ENCODE measurements at places on chromosomes 1 and 21.
A peak's percentile ranks its signal among the peaks of the same experiment; 100 is the strongest.

GRCh38 chr1:160776178-160776577, 19.8 kb upstream of the LY9 start:
- DNase-seq: no peak

GRCh38 chr1:68151690-68152089, 80.6 kb downstream of the WLS start:
- no peak for DNase-seq

DNA sequence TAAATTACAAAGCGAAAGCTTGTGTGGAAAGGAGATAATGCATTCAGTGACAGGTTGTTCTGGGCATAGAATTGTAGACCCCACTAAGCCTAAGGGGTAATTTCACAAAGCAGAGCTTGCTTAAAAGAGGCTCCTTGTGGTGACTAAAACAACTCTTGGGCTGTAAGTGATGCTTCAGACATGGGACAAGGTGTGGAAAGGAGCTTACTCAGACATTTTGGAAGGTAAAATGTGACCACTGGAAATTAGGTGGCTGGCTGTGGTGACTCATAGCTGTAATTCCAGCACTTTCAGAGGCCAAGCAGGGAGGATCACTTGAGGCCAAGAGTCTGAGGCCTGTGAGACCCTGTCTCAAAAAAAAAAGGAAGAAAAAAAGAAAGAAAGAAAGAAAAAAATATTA, 51.1 kb upstream of the LRRC8C start:
- DNase-seq: no peak

DNA sequence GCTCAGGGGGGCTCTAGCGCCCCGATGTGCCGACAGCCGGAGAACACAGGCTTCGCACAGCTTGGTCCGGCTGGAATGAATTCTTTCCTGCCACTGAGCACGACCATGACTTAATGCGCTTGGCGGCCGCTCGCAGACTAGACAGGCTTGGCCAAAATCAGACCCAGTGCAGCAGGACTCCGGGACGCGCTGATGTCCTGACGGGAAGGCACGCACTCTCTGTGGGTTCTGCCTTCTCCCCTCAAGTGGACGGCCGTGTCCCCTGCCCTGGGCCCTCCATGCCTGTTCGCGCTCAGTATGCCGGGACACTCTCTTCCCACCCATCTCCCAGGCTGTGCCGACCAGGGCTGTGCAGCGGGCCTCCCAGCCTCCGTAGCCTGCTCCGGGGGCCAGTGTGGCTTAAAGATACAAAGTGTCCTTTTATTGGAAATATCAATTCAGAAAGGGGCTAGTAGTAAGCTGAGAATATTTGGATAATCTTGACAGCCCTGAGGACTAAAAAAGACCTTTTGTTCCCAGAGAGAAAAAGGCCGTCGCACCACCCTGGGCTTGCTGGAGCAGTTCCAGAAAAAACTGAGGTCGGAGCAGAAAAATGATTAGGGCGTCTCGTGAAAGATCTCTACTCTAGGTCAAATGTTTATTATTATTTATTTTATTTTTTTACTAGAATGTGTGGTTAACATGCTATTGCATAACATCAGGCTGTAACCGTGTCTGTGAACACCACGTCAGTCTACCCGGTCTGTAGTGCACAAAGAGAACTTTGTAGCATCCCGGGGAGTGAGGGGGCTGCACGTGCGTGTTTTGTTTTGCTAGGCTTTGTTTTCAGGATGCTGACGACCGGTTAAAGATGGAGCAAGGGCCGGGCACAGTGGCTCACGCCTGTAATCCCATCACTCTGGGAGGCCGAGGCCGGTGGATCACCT, 88.1 kb upstream of the ARHGEF16 start:
- peak; percentile 52 for DNase-seq

- DNase-seq: no peak
These were observed 70.7 kb downstream of the TRABD2B start for GRCh38 chr1:47926461-47926999.
